Neural crest cell (in vitro differentiated cells): ENCODE measurements at places on chromosomes 1 and 21. TPM values are rescaled to one million over a fixed set of nuclear protein-coding genes. Genes with fewer than 3 reads are reported as not detected.

CHRM3 gene
- 2.3 and 2.7 TPM in 2 replicates for total RNA-seq

C4BPA gene
- not detected in 2 replicates for total RNA-seq

GRCh38 chr1:230790026-230790425, 42.8 kb downstream of the CAPN9 start:
- no peak for DNase-seq

GRCh38 chr1:242065813-242066212, 66.9 kb upstream of the MAP1LC3C start:
- DNase-seq = no peak

- no peak for DNase-seq
Measured at GRCh38 chr1:94755675-94756074, 64.5 kb upstream of the SLC44A3 start.
